ENCODE measurements at places on chromosomes 4 and X. TPM values are rescaled to one million over a fixed set of nuclear protein-coding genes. Genes with fewer than 3 reads are reported as not detected.

FGF2 gene
- 14.8 TPM for total RNA-seq

RENBP gene
- total RNA-seq: 10.3 TPM

SUPT20HL2 gene
- not detected for total RNA-seq

CXXC4 gene
- not detected for total RNA-seq

GAGE12E gene
- total RNA-seq: not detected

- no peak for DNase-seq
These were observed 35.9 kb downstream of the PNMA5 start for GRCh38 chrX:152958047-152958446.

DNA sequence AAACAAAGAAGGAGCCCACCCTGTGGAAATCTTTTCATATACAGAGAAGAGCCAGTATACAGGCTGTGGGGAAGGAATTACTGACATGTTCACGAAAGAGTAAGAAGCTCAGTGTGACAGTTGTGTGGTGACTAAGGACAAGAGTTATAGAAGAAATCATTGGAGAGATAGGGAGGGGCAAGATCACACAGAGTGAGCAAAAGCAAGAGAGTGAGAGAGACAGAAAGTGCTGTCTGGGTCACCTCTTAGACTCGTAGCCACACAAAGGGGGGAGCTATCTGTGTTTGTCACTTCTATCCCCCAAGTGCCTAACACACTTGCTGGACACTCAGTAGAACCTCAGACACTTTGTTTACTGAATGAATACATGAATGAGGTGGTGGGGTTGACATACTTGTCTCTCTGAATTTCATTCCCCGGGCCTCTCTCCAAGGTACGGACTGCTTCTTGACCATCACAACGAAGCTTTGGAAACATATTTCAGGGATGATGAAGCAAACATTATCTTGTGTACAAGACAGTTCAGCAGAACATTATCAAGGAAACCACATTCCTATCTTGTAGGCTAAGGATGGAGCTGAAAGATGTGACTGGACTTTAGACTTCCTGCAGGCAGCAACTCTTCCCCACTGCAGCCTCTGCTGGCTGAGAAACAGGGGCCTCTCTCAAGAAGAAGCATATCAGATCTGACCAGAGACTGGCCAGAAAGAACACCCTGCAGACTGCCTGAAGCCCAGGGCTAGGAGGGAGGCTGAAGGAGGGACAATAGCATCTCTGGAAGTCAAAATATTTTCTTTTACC lies 168.2 kb downstream of the AMELX start:
- DNase-seq: no peak

- peak; percentile 29 for DNase-seq
These were observed 59.0 kb upstream of the VCX3B start for GRCh38 chrX:8405631-8406030.

DNA sequence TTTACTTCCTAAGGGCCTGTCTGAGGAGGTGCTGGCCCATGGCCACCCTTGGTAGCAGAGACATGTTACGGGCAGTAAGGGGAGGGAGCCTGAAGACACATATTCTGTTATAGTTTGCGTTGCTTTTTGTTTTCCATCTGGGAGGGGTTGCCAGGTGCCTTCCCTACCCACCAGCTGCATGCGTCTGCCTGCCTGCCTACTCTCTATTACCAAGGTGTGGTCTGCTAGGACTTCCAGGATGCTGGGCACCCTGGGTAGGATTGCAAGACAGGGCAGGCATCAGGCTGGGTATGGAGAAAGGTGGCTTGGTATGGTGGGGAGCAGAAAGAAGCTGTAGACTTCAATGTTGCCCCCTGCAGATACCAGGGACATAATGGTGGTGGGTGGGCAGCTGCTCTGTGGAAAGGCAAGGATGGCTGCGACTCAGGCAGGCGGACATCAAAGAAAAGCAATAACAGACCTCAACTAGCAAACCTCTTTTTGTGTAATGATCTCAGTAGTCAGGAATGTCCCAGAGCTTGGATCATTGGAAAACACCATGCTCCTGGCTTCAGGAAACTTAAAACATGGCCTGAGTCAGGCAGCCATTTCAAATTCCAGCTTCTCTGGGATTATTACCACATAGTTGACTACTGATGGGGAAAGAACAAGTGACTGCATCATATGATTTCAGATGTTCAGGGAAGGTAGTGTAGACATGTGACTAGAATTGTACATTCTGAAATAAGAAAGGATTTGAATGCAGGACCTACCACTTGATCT lies 67.8 kb downstream of the HOPX start:
- DNase-seq: peak; percentile 97

- DNase-seq: no peak
These were observed 52.1 kb downstream of the RTL5 start for GRCh38 chrX:72079607-72080006.

GRCh38 chr4:98574816-98575215 lies 83.6 kb downstream of the TSPAN5 start:
- DNase-seq: no peak

DNA sequence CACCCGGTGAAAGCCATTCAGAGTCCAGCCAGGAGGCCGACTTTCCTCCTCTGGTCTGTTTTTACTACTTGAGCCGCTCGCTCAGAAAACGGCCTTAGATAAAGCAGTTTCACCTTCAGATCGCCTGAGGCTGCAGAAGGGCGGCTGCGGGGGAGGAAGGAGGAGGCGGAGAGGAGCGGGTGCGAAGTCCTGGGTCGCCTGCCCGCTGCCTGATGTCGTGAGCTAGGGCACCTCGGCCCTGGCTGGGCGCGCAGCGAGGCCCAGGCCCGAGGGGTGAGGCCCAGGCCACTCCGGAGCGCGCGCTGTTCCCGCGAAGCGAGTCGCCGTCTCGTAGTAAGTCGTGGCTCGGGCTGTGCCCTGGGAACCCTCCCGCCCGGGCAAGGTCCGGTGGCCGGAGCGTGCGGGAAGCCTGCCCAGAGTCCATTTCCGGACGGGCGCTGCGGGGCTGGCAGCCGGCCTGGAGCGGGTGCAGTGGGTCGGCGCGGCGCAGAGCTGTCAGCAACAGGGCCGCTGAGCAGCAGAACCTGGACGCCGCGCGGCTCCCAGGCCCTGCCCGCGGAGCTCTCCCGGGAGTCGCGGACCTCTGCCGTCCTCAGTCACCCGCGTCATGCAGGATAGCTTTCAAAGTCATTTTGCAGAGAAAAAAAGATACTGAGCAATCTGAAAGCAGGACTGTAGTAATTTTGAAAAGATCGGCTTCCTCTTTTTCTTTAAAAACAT lies 18.6 kb downstream of the TRIM2 start:
- no peak for DNase-seq

GRCh38 chr4:94531991-94532789 lies 80.4 kb downstream of the PDLIM5 start:
- peak; percentile 84 for DNase-seq

DNA sequence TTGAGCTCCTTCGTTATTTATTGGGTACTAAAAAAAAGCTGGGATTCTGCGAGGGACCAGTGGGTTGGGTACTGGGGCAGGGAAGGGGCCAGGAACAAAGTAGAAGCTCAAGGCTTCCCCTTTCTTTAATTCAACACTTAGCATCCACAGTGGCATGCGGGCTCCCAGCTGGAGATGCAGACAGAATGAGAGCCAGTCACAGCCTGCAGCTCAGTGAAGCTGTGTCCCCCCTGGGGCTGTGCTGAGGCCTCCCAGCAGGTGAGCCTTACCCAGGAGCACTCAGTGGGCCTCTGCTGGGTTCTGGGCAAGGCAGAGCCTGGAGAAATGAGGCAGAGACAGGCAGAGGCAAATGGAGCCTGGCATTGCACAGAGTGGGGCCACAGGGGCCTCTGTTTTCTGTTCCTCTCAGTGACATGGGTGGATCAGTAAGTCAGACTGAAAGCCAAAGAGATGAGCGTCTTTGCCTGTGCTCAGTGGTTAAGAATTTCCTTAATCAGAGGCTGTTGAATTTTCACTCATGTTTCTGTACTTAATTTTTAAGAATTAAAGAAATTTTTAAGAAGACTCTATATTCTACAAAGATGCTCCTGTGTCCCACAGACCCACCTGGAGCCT lies 181.4 kb upstream of the RBPJ start:
- DNase-seq: no peak

- peak; percentile 56 for DNase-seq
These were observed 43.3 kb upstream of the SLC39A8 start for GRCh38 chr4:102388611-102389010.

- DNase-seq: no peak
These were observed 222.1 kb downstream of the PCDH18 start for GRCh38 chr4:137310166-137310565.

DNA sequence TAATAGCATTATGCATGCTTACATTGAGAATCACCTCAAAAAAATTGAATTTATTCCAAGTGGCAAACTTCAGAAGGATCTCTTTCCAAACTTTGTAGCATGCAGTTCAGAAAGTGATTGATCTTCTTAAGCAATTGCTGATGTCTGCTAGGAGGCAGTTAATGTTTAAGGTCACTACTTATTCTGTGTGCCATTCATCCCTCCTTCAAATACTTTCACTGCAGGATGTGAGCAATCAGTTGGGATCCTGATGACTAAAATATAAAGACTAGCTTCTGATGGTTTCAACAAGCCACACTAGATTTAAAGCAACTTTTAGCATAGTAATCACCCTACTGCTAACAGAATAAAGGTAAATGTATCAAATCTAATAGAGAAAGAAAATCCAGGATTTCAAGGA lies 414.1 kb downstream of the ADGRL3 start:
- peak; percentile 59 for DNase-seq

GRCh38 chrX:151552743-151553142 lies 10.7 kb upstream of the PASD1 start:
- DNase-seq: no peak

GRCh38 chrX:39065051-39065871 lies 264.0 kb downstream of the MID1IP1 start:
- DNase-seq: no peak

All from bronchial epithelial cell (primary cell).